ENCODE measurements at places on chromosomes 11 and 22.

DNA sequence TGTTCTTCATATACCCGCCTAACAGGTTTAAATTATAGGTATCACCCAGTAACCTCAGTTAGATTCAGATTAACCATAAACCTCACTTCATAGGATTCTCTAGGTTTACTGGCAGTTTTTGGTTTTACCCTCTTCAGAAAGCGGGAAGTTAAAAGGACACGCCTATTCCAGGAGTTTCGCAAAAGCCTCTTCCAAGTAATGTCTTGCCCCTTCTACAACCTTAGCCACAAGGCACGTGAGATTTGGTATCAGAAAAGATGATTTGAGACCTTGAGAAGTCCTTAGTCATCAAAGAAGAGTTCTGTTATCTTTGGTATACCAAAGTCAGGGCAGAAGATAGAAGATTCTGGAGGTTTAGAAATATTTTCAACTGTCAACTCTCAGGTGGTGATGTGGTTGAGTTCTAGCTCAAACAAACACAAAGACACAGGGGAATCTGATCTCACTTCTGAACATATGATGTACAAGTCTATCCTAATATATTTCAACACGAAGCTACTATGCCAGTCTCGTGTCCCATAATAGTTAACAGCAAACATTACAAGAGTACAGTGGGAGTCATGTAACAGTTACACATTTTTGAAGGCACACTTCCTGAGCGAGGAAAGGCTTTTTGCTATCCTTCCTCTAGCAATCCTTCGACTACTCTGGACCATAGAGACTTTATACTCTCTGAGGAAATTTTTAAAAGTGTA lies 103.5 kb downstream of the USP35 start:
- DNase-seq = no peak

- no peak for DNase-seq
Observed at GRCh38 chr11:41282395-41282794, 177.1 kb downstream of the LRRC4C start.

DNA sequence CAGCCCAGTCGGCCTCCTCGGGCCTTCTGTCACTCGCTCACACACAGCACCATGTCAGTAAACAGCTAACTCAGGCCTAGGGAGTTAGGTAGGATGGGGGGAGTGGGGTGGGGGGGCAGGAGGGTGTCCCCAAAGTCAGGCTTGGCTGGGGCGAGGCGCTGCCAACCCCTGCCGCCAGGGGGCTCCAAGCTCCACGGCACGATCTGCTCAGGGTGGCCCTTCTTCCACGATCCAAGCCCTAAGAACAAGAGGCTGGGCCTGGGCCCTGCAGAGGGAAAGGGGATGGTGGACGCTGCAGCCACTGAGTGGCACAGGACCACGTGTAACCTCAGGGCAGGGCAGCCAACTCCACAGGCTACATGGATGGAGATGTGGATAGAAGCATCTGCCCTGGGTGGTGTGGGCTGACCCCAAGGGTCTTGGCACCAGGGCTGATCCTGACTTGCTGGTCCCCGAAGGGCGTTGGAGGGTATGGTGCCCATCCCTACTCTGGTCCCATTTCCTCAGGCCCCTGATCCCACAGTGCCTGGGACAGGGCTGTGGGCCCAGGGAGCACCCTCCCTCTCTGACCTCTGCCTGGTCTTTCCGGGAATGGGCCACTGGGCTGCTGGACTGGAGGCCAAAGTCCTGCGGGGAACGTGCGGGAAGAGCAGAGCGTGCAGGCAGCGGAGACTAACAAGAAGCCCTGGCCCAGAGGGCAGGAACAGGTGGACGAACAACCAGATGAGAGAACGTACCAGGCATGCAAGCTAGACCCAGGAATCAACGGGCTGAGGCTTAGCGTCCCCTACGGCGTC lies 29.1 kb upstream of the TXNRD2 start:
- peak; percentile 51 for DNase-seq

- DNase-seq = no peak
Observed at GRCh38 chr11:126090452-126090851, 27.8 kb upstream of the CDON start.

- DNase-seq = peak; percentile 71
Observed at GRCh38 chr11:32960553-32961164, 55.0 kb upstream of the DEPDC7 start.

DNA sequence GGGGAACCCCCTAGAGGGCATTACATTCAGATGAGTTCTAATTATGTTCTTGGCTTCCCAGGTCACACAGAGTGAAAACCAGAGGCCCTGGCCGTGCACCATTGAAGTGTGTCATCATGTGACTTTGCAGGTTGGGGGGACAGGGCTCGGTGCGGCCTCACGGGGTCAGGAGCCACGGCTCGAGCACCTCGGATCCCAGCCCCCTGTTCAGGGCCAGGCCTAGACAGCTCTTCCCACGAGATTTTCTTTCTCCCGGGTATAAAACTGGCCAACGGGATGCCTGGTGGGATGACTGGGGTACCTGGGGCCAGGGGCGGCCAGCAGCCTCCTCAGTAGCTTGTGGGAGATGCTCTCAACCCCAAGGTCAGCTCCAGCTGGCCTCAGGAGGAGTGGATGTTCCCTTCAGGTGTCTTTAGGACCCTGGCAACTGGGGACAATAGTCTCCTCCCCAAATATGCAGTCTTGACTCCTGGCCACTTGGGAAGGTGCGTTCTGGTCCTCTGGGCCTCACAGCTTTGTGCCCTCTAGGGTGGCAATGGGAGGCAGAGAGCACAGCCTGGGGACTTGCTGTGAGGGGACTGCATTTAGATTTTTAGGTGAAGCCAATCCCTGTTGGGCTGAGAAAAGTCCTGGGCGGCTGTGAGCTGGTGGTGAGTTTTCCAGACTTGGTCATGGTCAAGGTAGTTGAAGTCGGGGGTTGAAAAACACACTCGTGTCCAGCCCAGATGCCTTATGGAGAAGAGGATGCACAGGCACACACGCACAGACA lies 95.6 kb downstream of the KCNQ1 start:
- no peak for DNase-seq

DNA sequence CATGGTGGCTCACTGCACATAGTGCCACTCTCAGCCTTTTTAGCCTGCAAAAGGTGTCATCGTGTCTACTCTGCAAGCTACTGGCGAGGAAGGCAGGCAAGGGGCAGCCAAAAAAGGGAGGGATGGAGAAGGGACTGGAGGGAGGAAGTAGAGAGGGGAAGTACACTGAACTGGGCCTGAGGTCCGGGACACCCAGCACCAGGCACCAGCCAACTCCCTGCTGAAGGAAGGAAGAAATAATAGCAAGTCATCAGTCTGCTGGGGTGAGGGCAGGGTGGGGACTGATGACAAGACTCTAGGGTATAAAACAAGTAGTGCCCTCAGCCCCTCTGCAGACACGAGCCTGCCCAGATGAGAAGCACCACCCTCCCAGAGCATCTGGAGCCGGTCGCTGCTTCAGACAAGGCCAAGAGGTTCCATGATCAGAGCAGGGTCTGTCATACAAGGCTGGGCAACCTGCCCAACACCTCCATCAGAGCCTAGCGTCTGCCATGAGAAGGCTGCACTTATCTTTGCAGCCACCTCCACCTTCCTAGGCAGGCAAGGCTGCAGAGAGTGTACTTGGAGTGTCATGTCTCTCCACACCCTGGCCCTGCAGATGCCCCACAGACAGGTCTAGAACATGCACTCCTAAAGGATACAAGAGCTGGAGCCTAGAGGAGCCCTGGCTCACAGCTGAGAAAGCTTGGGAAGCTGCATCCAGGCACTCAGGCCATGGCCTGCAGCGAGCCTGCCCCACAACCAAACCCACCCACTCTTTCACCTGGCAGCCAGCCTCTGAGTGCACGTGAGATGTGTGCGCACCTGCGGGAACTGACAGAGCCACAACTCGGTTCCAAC lies 9.0 kb upstream of the COMT start:
- no peak for DNase-seq

- no peak for DNase-seq
Observed at GRCh38 chr11:106540001-106540400, 462.5 kb downstream of the AASDHPPT start.

GRCh38 chr11:6350043-6350442 lies 29.7 kb upstream of the CAVIN3 start:
- no peak for DNase-seq

- no peak for DNase-seq
Observed at GRCh38 chr22:44039566-44040171, 15.6 kb downstream of the PARVB start.

DNA sequence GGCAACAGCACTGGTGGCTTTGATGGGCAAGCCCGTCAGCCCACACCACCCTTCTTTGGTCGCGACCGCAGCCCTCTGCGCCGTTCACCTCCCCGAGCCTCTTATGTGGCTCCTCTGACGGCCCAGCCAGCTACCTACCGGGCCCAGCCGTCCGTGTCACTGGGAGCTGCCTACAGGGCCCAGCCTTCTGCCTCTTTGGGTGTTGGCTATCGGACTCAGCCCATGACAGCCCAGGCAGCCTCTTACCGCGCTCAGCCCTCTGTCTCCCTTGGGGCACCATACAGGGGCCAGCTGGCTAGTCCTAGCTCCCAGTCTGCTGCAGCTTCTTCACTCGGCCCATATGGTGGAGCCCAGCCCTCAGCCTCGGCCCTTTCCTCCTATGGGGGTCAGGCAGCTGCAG lies 8.0 kb downstream of the RBM14 start:
- DNase-seq = no peak

- no peak for DNase-seq
Observed at GRCh38 chr22:47112582-47112965, 350.1 kb downstream of the TBC1D22A start.

- peak; percentile 84 for DNase-seq
Observed at GRCh38 chr22:39999144-39999757, 4.5 kb downstream of the FAM83F start.

GRCh38 chr11:100031973-100032372 lies 655.1 kb upstream of the ARHGAP42 start:
- no peak for DNase-seq

GRCh38 chr22:31650391-31650790 lies 11.6 kb downstream of the PISD start:
- peak; percentile 89 for DNase-seq

DNA sequence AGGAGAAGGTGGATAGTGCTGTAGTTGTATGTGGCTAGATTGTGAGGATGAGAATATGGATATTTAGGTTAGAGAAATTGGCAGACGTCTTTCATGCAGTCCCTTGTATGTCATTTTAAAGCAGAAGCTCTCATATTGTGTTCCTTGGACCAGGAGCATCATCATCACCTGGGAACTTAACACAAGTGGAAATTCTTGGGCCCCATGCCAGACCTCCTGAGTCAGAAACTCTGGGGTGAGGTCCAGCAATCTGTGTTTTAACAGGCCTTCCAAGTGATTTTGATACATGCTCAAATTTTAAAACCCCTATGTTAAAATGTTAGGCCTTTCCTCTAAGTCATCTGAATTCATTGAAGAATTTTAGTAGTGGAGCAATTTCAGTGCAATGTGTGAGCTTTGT lies 34.8 kb downstream of the JHY start:
- peak; percentile 32 for DNase-seq

- DNase-seq = no peak
Observed at GRCh38 chr11:102306048-102306597, 11.2 kb upstream of the BIRC3 start.

DNA sequence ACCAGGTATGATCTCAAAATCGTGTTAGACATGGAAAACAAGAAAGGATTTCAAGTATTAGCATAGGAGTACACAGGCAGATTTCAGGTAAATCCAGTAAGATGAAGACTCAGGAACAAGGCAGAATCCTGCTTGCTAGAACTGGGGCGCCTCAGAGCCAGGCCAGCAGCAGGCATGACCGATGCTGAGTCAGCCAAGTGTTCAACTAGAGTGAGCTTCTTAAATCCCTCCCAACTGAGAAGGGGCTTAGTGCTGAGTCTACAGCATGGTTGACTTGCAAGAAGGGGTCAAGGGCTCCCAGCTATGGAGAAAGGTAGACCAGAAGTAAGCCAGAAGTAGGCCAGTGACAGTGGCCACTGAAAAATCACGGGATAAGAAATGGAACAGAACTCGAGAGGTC lies 12.4 kb downstream of the GRAP2 start:
- DNase-seq = no peak

GRCh38 chr11:30914143-30914762 lies 328.1 kb upstream of the MPPED2 start:
- peak; percentile 48 for DNase-seq

DNA sequence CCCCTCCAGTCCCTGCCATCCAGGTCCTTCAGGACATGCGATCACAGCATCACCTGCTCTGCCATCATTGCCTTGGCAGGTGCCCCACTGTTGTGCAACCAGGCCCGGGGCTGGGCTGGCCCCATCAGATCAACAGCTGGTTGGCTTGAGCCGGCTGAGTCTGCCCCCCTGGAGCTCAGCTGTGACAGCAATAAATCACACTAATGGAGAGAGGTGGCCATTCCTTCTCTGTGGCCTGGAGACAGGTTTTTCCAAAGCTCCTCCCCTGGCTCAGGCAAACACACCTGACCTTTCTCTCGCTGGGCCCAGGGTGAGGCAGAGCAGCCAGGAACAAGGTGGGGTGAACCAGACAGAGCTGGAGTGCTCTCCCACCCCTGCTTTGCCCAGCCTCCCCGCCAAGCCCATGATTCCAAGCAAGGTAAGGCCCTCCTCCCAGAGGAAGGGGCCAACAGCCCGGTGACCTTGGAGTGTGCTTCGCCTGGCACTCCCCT lies 8.9 kb upstream of the FXYD2 start:
- no peak for DNase-seq

- DNase-seq = no peak
Observed at GRCh38 chr22:30877662-30878515, 90.7 kb downstream of the MORC2 start.

DNA sequence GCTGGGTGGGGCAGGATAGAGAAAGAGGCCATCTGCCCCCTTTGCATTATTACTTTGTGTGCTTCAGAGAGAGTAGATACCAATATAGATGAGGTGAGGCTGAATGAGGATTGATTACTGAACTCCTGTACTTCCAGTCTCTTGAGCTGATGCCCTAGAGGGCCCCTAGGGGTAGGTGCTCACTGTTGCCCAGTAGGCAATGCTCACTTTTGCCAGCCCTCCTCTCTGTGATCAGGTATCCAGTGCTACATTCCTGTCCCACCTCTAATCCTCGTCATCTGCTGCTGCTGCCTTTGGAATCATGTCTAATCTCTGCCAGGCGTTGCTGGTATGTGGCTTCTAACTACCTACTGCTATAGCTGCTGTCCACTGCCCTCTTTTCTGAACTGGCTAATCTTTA lies 57.2 kb downstream of the CCDC83 start:
- DNase-seq = no peak

- DNase-seq = no peak
Observed at GRCh38 chr22:37156686-37157435, 7.1 kb upstream of the IL2RB start.

GRCh38 chr11:121328176-121328966 lies 35.8 kb downstream of the SC5D start:
- DNase-seq = no peak

- DNase-seq = no peak
Observed at GRCh38 chr11:38282718-38283117, 1684.7 kb upstream of the RAG2 start.

GRCh38 chr11:65802841-65803240 lies 16.0 kb downstream of the OVOL1 start:
- no peak for DNase-seq
